ENCODE measurements at places on chromosomes 7 and 10.

DNA sequence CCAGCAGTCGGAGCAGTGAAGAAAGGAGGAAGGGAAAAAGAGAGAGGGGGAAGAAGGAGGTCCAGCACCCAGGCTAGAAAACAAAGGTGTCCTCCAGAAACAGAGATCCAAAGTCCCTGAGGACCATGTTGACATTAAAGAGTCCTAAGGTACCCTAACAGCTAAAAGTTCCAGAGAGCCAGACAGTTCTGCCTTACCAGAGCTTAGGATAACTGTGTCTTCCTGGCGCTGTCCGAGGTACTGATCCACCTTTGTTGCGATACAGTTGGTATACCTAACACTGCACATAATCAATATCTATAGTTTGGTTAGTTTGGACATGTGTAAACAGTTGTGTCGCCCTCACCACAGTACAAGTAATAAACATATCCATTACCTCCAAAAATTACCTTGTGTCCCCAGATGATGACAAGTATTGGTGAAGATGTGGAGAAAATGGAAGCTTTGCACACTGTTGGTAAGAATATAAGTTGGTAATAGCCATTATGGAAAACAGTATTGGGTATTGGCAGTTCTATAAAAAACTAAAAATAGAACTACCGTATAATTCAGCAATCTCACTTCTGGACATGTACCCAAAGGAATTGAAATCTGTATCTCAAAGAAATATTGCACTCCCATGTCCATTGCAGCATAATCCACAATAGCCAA, 59.8 kb downstream of the GRID1 start:
- DNase-seq = no peak

DNA sequence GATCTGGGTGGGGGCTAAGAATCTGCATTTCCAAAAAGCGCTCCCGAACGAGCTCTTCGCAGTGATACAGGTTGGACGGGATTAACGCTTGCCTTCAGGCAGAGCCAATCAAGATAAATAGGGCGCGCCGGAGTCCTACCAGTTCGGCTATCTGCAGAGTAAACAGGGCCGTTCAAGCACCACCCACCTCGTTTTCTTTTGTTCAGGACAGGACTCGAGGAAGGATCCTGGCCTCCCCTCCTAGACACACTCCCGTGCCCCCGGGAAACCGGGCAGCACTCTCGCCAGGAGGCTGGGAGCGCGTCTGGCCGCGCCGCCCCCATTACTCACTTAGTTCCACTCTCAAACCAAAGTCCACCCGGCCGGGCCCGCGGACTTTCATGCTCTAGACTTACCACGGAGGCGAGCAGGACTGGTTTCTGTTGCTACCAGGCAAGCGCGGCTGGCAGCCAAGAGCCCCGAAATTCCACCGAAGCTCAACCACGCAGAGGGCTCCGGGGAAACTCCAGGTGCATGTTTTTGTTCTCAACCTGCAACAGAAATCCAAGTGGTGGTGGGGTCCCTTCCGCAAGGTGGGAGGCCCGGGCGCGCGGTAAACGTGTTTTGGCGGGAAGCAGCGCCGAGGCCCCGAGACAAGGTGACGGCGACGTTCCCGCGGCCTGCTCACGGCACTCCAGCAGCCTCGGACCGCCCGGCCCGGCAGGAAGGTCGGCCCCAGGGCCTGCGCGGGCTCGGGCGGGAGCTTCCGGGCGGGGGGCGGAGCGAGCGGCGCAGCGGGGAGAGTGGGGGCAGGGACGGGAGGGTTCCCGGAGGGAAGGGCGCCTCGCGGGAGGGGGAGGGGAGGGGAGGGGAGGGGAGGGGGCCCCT, 12.7 kb downstream of the HNRNPF start:
- peak; percentile 61 for DNase-seq

- no peak for DNase-seq
Observed at GRCh38 chr7:108686494-108686893, 116.8 kb downstream of the DNAJB9 start.

GRCh38 chr7:100539436-100540006, 518 bp downstream of the AGFG2 start:
- DNase-seq = no peak

DNA sequence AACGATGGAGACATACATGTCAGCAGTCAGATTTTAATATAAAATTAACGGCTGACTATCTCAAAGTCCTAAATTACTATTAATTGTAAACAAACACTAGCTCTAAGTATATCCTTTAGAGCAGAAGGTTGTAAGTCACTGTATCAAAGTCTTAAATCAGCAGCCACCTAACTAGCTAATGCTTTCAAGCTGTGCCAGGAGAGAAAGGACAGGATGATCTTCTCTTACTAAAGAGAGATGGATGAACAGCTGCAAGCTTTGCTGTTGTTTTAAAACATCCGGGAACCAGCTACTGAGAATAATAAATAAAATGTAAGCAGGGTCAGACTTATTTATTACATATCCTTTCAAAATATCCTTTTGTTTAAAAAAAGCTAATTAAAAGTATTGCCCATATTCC, 24.0 kb upstream of the ABLIM1 start:
- no peak for DNase-seq

DNA sequence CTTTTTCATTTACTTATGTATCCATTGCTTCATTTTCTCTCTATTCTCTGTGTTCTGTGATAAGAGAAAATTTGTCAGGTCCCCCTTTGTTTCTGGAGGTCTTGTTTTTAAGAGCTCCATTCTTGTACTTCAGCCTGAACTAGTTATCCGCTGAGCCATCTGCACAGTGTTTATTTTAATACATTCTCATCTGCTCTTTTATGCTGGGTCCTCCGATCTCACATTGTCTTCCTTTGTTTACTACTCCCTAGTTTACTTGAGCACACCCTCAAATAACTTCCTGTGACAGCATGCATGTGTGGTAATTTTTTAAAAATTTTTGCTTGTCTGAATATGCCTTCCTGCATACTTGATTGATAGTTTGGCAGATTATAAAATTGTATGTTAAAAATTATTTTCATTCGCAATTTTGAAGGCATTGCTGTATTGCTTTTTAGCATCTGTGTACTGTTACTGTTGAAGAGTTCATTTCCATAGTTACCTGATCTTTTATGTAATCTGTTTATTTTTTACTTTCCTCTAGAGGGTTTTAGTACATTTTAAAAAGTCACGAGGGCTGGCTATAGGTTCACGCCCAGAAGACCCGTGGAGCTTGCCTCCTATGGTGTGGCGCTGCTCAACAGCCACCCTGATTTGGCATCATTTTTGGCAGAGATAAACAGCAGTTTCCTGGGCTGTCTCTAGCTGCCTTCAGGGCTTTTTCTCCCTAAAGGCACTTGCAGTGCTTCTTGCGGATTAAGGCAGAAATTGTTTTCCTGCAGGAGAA, 31.9 kb downstream of the RSBN1L start:
- DNase-seq = no peak

DNA sequence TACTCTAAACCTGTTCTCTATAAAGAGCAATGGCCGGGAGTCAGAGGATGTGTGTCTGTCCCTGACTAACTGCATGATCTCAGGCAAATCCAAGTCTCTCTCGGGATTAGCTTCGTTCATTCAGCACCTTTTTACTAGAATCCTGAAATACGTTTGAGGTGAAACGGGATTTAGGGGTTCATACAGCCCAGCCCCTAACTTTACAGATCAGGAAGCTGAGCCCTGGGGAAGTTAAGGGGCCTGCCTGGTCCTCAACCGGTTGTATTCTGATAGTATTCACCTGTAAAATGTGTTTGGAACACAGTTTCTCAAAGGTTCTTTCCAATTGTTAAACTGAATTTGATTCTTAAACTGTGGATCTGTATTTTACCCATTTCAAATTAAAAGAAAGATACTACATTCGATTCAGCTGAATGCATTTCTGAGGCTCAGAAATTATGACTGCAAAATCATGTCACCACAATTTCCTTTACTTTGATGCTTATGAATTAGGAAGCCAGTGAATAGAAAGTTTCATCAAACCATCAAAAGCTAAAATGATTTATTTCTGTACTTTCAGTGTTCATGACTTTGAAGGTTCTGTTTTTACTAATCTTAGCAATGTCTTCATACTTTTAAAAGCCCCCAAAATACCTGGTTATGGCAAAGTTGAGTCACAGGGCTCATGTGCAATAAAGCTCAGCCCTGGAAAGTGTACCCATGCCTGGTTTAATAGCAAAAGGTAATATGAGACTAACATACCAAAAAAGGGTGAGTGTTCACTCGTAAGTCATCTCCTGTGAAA, 28.9 kb upstream of the EZH2 start:
- no peak for DNase-seq

- DNase-seq = no peak
Observed at GRCh38 chr7:130486954-130487436, 4.9 kb upstream of the MEST start.

DNA sequence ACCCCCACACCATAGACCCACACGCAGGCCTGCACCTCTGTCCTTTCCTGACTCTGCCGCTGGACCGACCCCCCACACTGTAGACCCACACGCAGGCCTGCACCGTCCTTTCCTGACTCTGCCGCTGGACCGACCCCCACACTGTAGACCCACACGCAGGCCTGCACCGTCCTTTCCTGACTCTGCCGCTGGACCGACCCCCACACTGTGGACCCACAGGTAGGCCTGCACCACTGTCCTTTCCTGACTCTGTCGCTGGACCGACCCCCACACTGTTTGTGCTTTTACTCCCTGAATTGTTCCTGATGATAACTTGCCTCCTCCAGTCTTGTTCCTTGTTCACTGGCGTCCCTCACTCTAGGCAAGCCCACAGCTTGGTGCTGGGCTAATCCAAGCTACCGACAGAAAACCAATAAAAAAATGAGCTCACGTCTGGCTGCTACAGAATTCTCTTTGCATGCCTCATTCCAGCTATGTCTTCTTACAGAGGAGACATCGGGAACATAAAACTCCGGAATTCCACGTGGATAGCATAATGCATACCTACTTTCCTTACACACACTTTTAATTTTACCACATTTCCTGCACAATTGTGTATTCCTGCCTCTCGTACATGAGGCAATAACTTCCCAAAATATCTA, 494.3 kb downstream of the PTPRN2 start:
- DNase-seq = no peak
